ENCODE measurements at places on chromosomes 3 and 15.

- H3K27ac ChIP-seq = no peak overlapping the region
- no peak for DNase-seq
- H3K4me3 ChIP-seq = no peak overlapping the region
- H3K36me3 ChIP-seq = no peaks in the 10 kb centered on the region
- H3K4me1 ChIP-seq = no peaks in the 10 kb centered on the region
Measured at GRCh38 chr3:141465221-141465620, 21.6 kb upstream of the RASA2 start.

DNA sequence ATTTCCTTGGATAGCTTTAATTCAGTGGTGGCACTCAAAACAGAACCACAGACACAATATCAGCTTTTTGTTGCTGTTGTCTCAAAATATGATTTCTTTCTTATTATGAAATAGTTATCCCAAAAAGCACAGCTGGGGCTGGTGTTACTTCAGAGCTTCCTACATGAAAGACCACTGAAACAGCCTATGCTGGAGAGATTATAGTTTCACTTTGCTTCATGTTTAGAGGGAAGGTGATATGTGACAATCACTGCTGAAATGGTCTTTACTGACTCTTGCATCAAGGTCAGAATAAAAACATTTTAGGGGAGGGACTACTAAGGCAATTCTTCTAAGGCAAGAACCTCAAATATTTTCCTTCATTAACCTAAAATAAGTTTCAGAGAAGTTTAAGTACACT lies 190.7 kb downstream of the TNIK start:
- no peak overlapping the region for H3K4me3 ChIP-seq
- no peaks in the 10 kb centered on the region for H3K27me3 ChIP-seq
- H3K4me1 ChIP-seq = peaks cover 14% of the 10 kb centered on the region
- no peak for DNase-seq
- no peak overlapping the region for H3K27ac ChIP-seq
- H3K36me3 ChIP-seq = no peaks in the 10 kb centered on the region

DNA sequence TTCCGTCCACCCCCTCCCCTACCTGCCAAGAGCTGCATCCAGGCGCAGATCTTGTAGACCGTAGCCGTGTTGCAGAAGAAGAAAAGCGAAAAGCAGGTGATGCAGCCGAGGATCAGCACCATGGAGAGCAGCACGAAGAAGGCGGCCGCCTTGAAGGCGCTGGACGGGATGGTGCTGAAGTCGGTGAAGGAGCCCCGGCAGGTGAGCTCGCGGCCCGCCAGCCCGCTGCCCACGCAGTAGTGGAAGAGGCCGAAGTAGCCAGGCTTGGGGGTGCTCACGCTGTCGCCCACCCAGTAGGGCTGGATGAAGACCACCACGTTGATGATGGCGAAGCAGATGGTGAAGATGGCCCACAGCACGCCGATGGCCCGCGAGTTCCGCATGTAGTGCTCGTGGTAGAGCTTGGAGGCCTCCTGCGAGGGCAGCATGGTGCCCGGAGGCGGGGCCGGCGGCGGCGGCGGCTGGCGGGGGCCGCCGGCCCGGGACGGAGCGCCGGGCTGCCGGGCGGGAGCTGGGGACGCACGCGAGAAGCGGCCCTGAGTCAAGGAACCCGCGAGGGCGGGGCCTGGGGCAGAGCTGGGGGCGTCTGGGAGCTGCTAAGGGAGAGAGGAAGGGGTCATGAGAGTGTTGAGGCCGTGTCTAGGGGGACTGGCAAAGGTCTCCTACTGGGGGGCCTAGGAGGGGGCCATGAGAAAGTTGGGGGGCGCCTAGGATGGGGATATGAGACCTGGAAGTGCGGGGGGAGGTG lies 1.2 kb downstream of the LHFPL4 start:
- no peaks in the 10 kb centered on the region for H3K36me3 ChIP-seq
- no peak overlapping the region for H3K27ac ChIP-seq
- no peak overlapping the region for H3K4me3 ChIP-seq
- no peaks in the 10 kb centered on the region for H3K4me1 ChIP-seq
- H3K27me3 ChIP-seq = peaks cover 4% of the 10 kb centered on the region

DNA sequence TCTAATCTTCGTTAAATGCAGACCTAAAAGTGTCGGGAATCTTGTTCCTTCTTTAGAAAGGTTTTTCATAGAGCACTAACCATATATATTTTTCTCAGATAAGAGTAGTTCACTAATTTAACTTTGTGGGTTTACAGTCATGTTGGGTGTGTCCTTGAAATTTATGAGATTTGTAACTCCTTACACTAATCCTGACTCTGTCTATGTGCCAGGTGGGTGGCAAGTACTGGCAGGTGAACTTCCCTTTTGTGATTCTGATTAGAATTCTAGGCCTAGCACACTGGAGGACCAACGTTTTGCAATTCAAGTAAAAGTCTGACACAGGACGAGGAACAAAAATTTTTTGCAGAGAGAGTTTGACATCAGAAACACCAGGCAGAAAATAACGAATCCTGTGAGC lies 220.1 kb downstream of the P3H2 start:
- no peak overlapping the region for H3K27ac ChIP-seq
- no peak overlapping the region for H3K4me3 ChIP-seq
- no peaks in the 10 kb centered on the region for H3K27me3 ChIP-seq
- H3K36me3 ChIP-seq = no peaks in the 10 kb centered on the region
- no peak for DNase-seq

DNA sequence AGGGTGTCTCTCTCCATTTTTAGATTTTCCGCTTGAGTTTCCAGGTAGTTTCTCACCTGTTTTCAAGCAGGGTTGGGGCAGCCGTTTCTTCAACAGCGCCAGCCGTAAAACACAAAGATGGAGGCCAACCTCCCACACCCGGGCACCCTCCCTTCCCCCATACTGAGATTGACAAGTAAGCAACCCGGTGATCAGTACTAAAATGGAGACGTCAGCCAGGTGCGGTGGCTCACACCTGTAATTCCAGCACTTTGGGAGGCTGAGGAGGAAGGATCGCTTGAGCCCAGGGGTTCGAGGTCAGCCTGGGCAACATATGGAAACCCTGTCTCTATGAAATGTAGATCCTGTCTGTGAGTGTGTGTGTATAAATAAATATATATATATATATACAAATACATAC lies 903 bp upstream of the ZSCAN2 start:
- peaks cover 2% of the 10 kb centered on the region for H3K36me3 ChIP-seq
- peaks cover 19% of the 10 kb centered on the region for H3K4me1 ChIP-seq
- H3K4me3 ChIP-seq = peak overlapping the region; percentile 93

GRCh38 chr3:12303534-12303933 lies 14.7 kb downstream of the PPARG start:
- no peak overlapping the region for H3K27ac ChIP-seq
- peaks cover 9% of the 10 kb centered on the region for H3K4me1 ChIP-seq
- no peak for DNase-seq
- H3K36me3 ChIP-seq = no peaks in the 10 kb centered on the region

- DNase-seq = no peak
- H3K36me3 ChIP-seq = no peaks in the 10 kb centered on the region
- no peaks in the 10 kb centered on the region for H3K27me3 ChIP-seq
- no peak overlapping the region for H3K27ac ChIP-seq
- H3K4me3 ChIP-seq = no peak overlapping the region
Measured at GRCh38 chr15:27585041-27585640, 514.0 kb downstream of the OCA2 start.

DNA sequence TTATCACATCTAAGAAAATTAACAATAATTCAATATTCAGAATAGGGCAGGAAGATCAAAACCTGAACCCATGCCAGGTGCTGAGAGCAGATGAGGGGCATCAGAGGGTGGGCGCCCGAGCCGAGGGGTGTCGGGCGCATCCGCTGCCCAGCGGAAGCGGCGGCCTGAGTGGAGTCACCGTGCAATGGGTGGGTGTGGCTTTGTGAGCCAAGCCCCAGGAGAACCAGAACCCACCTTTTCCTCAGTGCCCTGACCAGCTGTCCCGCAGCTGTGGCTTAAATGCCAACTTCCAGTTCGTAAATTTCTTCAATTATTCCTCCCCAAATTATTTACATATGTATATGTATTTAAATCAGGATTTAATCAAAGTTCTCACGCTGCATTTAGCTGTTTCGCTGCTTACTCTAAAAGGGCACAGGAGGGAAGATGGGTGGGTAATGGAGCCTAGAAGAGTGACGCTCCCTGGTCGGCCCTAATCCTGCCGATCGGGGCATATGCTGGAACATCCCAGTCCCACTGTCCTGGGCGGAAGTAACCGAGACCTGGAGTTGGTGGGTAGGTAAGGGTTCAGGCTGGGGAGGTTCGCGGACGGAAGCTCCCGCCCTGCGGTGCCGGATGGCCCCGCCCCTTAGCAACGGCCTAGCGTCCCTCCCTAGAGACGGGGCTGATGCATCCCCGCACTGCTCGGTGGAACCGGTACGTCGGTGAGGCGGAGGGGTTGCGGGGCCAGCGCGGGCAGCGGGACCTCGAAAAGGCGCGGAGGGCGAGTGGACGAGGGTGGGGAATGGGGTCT lies 1.3 kb downstream of the DNAH1 start:
- DNase-seq = no peak
- no peaks in the 10 kb centered on the region for H3K36me3 ChIP-seq
- no peaks in the 10 kb centered on the region for H3K27me3 ChIP-seq
- H3K4me3 ChIP-seq = peak overlapping the region; percentile 32

DNA sequence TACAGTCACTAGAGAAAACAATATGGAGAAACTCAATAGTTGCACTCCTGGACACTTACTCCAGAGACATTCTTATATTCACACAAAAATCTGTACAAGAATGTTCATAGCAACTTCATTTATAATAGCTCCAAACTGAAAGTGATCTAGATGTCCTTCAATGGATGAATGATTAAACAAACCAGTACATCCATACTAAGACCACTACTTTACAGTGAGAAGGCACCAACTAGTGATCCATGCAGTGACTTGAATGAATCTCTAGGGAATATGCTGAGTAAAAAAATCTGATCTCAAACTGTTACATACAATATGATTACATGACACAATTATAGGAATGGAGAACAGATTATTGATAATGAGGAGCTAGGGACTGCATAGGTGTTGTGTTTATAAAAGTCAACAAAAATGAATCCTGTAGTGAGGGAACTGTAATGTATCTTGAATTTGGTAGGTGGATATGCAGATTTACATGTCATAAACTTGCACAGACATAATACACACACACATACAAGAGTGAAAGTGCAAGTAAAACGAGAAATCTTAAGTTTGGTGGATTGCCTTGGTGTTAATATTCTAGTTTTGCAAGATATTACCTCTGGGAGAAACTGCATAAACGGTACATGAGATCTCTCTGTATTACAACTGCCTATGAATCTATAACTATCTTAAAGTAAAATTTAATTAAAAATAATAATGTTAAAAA lies 85.7 kb downstream of the SPATA16 start:
- H3K4me3 ChIP-seq = no peak overlapping the region
- H3K27me3 ChIP-seq = no peaks in the 10 kb centered on the region
- no peak for DNase-seq

DNA sequence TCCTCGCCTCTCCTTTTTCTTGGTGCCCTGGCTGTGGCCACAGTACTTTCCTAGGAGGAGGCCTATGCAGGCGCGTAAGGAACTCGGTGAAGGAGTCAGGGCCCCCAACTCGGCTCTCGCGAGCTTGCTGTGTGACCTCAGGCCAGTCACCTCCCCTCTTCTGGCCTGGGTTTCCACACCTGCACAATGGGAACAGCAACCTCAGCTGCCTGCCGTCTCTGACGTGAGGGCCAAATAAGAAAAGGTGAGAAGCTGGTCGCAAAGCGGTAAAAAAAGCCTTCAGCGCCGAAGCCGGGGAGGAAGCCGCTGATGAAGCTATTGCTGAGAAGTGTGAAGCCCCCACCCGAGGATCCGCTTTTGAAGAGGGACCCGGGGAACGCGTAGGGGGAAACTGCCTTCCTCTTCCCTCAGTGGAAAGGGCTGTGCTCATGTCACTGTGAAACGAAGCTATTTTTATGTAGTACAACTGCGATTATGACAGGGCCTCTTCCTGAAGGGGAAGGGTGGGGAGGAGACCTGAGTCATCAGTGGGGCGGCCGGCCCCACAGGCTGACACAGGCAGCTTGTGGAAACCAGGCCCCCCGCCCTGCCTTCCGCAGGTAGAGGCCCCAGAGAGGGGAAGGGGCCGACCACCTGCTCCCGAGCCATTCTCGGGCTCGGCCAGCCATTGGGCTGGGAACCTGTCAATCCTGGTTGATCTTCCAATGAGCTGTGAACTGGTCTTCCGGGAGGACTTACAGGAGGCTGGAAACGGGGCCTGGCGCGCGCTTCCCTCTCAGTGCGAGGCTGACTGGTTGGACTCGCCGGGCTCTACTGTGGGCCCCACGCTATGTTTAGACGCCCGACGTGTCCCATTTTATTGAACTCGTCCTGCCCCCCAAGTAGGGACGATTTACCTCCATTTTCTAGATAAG lies 18.0 kb upstream of the ANKDD1A start:
- no peaks in the 10 kb centered on the region for H3K36me3 ChIP-seq
- H3K27me3 ChIP-seq = no peaks in the 10 kb centered on the region
- DNase-seq = peak; percentile 99

- H3K36me3 ChIP-seq = no peaks in the 10 kb centered on the region
- no peak overlapping the region for H3K4me3 ChIP-seq
- no peak overlapping the region for H3K27ac ChIP-seq
- no peak for DNase-seq
- no peaks in the 10 kb centered on the region for H3K4me1 ChIP-seq
Measured at GRCh38 chr3:59832702-59833101, 782.9 kb upstream of the CFAP20DC start.

DNA sequence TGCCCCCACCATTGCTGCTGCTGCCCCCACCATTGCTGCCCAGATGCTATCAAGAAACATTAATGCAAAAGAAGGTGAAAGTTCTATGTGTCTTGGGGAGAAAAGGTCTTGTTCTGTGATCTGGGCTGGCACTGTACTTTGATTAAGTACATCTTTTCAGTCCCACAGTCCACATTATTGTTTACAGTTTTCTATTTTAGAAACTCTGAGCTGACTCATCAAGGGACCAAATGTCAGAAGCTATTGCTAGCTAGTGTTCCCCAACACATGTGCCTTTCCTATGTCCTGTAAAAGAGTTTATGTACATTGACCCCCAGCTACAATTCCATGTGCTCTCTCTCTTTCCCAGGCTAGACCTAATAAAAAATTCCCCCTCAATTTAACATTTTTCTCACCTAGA lies 264.7 kb upstream of the NECTIN3 start:
- DNase-seq = no peak
- no peaks in the 10 kb centered on the region for H3K36me3 ChIP-seq
- H3K27ac ChIP-seq = no peak overlapping the region
- H3K4me1 ChIP-seq = no peaks in the 10 kb centered on the region

GRCh38 chr3:20197775-20198174 lies 11.8 kb upstream of the SGO1 start:
- H3K36me3 ChIP-seq = no peaks in the 10 kb centered on the region
- no peaks in the 10 kb centered on the region for H3K27me3 ChIP-seq
- H3K27ac ChIP-seq = no peak overlapping the region
- H3K4me1 ChIP-seq = no peaks in the 10 kb centered on the region

DNA sequence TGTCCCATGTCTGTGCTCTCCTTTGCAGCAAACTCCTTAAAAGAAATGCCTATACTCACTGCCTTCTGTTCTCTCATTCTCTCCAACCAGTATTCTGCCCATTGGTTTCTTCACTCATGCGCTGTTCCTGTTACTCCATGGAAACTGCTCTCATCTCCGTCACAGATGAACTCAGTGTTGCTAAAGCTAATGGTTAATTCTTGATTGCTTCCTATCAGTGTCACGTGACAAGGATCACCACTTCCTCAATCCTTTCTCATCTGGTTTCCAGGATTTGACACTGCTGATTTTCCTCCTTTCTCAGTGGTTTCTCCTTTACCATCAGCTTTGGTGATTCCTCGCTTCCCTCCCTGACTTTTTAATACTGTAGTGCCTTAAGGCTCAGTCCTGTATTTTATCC lies 2.6 kb downstream of the DPH3 start:
- no peak for DNase-seq
- peaks cover 45% of the 10 kb centered on the region for H3K4me1 ChIP-seq
- no peak overlapping the region for H3K27ac ChIP-seq
- H3K36me3 ChIP-seq = peaks cover 17% of the 10 kb centered on the region

- no peaks in the 10 kb centered on the region for H3K27me3 ChIP-seq
- no peaks in the 10 kb centered on the region for H3K4me1 ChIP-seq
- no peak for DNase-seq
- H3K27ac ChIP-seq = no peak overlapping the region
- H3K4me3 ChIP-seq = no peak overlapping the region
- no peaks in the 10 kb centered on the region for H3K36me3 ChIP-seq
Measured at GRCh38 chr3:159586571-159587202, 401.9 kb upstream of the IL12A start.

Data from vagina (tissue), 2 donors.